SK-MEL-5 (cell line): ENCODE measurements at places on chromosomes 12 and 14. TPM values are rescaled to one million over a fixed set of nuclear protein-coding genes. Genes with fewer than 3 reads are reported as not detected.
A peak's percentile ranks its signal among the peaks of the same experiment; 100 is the strongest.

Gene PRPH
- not detected in 2 replicates for total RNA-seq

Gene METTL3
- 44.5 and 46.8 TPM in 2 replicates for total RNA-seq

Gene SERPINA9
- total RNA-seq, result not detected in 2 replicates

Gene CD163L1
- total RNA-seq, result not detected in 2 replicates

Gene GNB3
- 0.08 TPM in 1 of 2 replicates, not detected in the other for total RNA-seq

Gene LRRC9
- not detected in 2 replicates for total RNA-seq

Gene PRKCH
- 51.8 and 58.6 TPM in 2 replicates for total RNA-seq

Gene CISTR
- not detected in 2 replicates for total RNA-seq

Gene MMP17
- total RNA-seq, result 42.6 and 63.2 TPM in 2 replicates

- peak; percentile 19 for DNase-seq
These were observed 49.5 kb downstream of the DCAF4 start for GRCh38 chr14:72975770-72976169.

GRCh38 chr14:35866595-35867279 lies 40.6 kb downstream of the BRMS1L start:
- DNase-seq, result no peak

DNA sequence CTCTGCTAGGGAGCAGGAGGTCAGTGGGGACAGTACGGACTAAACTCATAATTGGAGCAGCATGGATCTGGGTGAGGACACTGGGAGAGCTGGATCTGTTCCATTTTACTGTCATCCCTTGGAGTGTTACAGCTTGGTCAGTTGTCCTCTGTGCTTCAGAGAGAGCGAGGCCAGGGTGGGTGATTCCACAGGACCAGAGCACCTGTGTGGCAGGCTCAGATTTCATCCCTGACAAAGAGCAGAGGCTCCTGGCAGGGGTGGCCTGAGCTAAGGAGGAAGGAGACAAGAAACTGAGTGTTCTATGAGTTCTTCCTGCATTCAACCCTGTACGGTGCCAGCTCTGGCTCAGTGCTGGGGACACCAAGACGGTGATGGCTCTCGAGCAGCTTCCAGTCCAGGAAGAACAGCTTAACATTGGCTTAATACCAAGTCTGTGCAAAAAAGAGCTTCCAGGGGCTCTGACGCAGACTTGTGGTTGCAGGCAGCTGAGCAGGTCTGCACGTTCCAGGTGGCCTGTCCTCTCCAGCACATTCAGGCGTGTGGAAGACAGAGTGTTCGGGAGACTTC lies 8.4 kb upstream of the PGF start:
- no peak for DNase-seq

- no peak for DNase-seq
These were observed 55.4 kb upstream of the RNU6-8 start for GRCh38 chr14:32258336-32258993.

GRCh38 chr12:15662303-15662980 lies 126.7 kb downstream of the EPS8 start:
- no peak for DNase-seq

- DNase-seq, result no peak
These were observed 268.0 kb downstream of the BTG1 start for GRCh38 chr12:91877456-91878235.

- DNase-seq, result no peak
These were observed 46.9 kb downstream of the RAD52 start for GRCh38 chr12:902581-902980.

- peak; percentile 33 for DNase-seq
These were observed at the start of gene C14orf132 for GRCh38 chr14:96038920-96039632. Gene C14orf132 (plus strand): TSS chr14:96039362. CDS start chr14:96039501, 139 bp downstream.

GRCh38 chr12:3272958-3273357 lies 195.8 kb downstream of the TSPAN9 start:
- DNase-seq, result no peak

- DNase-seq, result no peak
These were observed 495.2 kb upstream of the GARIN6 start for GRCh38 chr12:99152337-99152736.

DNA sequence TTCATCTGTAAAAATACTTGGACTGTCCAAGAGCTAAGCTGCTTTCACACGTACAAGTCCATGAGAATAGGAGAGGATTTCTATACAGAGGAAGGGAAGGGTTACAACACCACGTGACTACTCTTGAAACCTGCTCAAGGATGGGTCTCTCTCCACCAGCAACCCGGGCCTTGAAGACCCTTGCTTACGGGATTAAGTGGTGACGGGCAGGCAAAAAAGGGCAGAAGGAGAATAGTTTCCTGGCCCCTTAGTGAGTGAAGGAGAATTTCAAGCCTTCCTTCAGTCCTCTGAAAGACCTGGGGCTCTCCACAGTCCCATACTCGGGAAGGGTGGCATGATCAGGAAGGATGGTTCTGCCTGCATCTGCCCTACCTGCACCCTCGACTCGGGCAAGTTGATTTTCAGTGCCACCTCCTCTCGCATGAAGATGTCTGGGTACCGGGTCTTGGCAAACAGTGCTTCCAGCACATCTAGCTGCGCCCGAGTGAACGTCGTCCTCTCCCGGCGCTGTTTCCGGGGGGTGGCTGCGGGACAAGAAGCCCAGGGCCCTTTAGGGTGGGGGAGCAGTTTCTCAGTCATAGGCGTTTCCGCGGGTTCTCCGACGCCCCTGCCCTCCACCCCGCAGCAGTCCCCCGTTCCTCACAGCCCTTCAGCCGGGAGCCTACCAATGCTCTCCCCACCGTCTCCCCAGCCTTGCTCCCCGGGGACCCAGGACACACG lies 6.3 kb downstream of the OTX2 start:
- no peak for DNase-seq

GRCh38 chr12:12902036-12902435 lies 10.7 kb downstream of the GPRC5A start:
- DNase-seq, result no peak

DNA sequence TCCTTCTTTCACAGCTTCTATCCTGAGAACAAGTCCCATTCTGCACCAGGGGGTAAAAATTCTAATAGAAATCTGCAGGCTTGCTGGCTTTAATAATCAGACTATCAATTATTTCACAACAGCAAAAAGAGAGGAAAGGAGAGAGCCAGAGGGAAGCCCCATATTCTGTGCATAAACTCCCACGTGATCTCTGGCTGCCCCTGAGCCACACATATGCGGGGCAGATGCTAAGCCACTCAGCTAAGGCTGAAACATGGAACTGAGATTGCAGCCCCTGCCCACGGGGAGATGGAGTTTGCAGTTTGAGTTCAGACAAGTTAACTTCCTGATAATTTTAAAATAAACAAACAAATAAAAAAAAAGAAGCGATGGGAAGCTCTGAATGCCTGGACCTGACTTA lies 254.4 kb upstream of the CCDC196 start:
- DNase-seq, result no peak

GRCh38 chr12:103924761-103925641 lies 5.2 kb upstream of the HSP90B1 start:
- peak; percentile 63 for DNase-seq

GRCh38 chr12:14482361-14482760 lies 85.3 kb downstream of the PLBD1 start:
- no peak for DNase-seq

- no peak for DNase-seq
These were observed 26.4 kb downstream of the SETD3 start for GRCh38 chr14:99454246-99454645.

GRCh38 chr14:104400355-104400754 lies 179.2 kb upstream of the C14orf180 start:
- no peak for DNase-seq

- DNase-seq, result no peak
These were observed 9.4 kb upstream of the ACVR1B start for GRCh38 chr12:51942056-51942455.
